ENCODE measurements at places on chromosomes 13 and 19. TPM values are rescaled to one million over a fixed set of nuclear protein-coding genes. Genes with fewer than 3 reads are reported as not detected.

- no peak for DNase-seq
These were observed 164.9 kb downstream of the DLEU7 start for GRCh38 chr13:50678464-50679162.

GRCh38 chr13:30742901-30743300, 7.6 kb downstream of the ALOX5AP start:
- DNase-seq, result no peak

The FAM124A gene
- 0.09 TPM for polyA plus RNA-seq

The SLC17A7 gene
- polyA plus RNA-seq, result 0.60 TPM

The ZNF699 gene
- 5.2 TPM for polyA plus RNA-seq

Data from B cell (primary cell).